ENCODE measurements at places on chromosomes 1 and 21.

- DNase-seq = no peak
Measured at GRCh38 chr1:155499953-155500639, 62.5 kb downstream of the ASH1L start.

DNA sequence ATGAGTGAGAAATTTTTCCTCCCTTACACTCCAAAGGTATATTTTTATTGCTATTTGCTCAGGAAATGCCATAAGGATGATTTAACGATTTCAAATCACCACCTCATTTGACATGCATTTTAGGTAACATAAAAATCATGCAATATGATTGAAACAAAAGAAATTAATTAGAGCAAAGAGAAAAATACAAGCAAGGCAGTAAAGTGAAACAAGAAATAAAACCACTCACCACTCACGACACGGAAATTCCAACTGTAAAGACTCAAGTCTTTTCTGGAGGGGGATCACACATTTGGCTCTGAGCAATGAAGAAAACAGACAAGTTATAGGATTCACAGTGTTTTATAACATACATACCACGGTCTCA lies 86.8 kb upstream of the ARHGAP29 start:
- DNase-seq = no peak

DNA sequence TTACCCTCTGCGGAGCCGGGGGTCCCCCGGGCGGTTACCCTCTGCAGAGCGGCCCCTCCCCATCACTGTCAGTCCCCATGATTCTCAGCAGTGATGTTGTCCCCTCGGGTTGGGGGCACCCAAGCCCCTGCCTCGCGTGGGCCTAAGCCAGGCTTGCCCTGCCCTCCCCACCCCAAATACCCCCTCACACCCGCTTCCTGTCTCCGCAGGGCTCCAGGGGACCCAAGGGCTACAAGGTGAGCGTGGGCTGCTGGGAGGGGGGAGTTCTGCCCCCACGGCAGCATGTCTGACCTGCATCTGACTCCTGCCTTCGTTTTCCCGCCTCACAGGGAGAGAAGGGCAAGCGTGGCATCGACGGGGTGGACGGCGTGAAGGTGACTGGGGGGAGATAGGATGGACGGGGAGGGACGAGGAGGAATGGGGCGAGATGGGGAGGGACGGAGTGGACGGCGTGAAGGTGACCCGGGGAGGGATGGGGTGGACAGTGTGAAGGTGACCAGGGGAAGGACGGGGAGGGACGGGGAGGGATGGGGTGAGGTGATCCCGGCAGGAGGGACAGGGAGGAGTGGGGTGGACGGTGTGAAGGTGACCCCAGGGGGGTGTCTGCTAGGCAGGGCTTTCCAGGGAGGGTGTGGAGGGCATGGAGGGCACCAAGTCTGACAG lies 8.6 kb downstream of the COL6A1 start:
- no peak for DNase-seq

GRCh38 chr1:38740487-38740886 lies 119.1 kb downstream of the RRAGC start:
- no peak for DNase-seq

GRCh38 chr1:74334147-74334546 lies 99.0 kb downstream of the TNNI3K start:
- no peak for DNase-seq
